ENCODE measurements at places on chromosomes 6 and 20.

DNA sequence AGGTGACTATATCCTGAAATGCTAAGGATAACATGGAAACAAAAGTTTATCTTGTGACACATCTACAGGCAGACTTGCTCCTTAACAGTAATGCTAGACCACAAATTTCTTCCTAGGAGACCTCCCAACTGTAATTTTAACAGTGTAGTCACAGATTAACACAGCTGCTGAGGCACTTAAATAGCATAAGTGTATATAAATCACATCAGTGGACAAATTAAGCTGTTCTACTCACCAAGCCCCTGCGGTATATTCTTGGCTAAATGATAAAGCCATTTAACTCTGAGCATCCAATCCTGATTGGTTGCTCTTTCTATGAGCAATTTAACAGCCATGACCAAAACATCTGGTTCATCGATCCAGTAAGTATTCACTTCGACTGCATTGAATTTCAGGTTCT is 73.3 kb upstream of the LYRM2 start:
- no peak for DNase-seq

DNA sequence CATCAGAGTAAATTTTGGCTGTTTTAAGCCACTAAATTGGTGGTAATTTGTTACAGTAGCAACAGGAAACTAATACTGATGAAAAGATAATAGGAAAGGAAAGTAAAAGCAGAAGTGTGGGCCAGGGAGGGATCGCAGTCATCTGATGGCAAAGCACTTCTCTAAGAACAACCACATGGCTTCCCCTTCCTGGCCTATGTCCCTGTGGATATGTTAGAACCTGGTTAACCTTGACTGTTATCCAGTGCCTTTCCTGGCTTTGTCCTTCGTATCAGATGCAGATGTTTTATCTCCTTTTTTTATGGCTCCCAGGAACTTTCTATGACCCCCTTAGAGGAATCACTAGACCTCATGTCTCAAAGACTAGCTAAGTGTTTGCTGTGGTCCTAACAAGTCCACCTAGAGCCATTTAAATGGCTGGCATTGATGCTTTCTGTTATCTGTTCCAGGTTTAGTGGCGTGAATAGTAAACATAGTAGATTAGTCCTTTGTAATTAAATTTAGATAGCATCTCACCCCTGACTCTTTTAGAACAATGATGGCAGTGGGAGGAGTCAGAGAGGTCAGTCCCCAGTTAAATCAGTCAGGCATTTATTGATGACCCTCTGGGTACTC is 79.2 kb upstream of the PHACTR2 start:
- DNase-seq, result no peak

GRCh38 chr20:19968466-19969073 is 48.6 kb upstream of the NAA20 start:
- no peak for DNase-seq

DNA sequence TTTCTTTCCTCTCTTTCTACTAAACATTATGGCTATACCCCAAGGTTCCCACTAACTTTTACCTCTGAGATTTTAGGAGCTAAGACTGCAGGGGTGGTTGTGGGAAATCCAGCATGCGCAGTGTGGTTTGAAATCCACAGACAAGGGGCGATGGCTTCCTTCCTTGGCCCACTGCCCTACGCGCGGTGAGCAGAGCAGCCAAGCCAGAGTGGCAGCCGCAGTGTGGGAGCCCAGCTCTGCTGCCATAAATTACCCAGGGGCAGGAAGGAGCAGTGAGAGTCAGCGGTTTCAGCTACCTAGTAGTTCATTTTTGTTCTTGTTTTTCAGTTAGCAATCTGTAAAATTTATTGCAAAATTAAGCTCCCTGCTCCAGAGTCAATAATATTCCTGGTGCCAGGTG is 101.4 kb downstream of the BMP2 start:
- DNase-seq, result no peak

DNA sequence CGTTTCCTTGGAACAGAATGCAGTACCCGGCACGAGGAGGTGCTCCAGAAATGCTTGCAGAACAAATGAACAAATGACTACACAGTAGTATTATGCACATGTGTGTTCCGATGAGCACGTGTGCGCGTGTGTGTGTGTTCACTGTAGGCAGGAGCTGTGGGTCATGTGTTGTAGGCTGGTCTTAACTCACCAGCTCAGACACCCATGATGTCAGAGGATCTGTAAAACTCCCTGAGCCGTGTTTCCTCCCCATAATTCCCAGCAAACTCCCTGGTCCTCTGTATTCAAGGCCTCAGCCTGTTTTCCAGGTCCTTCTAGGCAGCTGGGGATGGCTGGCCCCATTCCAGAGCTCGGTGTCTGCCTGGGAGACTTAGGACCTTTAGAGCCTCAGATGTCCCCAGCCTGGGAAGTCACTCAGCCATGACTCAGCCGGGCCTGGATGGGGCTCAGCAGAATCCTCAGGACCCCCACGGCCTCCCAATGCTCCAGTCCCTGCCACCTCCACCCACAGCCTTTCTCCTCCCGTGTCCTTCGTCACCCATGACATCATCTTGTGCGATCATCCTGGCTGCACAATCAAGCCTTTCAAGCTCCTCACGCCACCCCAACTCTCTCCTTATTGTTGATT is 475.0 kb upstream of the SULF2 start:
- no peak for DNase-seq

Measured in NCI-H524 treated with DMSO at 0.1 percent for 48 hours (cell line).